ENCODE measurements at places on chromosomes 12 and 14.

DNA sequence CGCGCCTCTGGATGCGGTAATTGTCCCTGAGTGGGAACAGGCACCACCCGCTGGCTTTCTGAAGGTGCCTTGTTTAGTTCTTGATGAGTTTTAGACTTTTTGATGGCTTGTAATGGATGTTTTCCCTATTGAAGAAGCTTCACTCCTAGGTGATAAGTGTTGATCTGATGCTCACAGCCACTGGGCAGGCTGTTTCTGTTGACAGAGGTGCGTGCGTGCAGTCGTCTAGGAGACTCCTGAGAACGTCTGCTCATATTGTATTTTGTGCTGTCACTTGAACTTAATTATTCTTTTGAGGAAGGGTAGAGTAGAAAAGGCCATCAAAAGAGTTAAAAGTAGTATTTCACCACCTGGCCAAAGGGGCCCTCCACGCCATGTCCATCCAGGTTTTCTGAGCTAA is 70.5 kb downstream of the EP400 start:
- no peak for DNase-seq

DNA sequence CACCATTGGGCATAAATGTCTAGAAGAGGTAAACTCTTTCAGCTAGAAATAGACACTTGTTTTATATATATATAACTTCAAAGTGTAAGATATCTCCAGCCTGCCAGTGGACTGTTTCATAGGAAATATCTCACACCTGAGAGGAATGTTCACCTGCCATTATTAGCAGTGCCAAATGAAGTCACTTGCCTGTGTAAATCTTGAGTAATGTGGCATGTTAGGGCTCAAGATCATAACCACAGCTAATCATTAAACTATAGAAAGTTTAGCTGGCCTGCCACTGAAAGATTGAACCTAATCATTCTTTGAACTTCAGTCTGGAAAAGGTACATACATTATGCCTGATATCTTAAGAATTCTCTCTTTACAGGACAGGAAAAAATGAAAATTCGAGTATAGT is 25.5 kb upstream of the KCNJ8 start:
- no peak for DNase-seq

DNA sequence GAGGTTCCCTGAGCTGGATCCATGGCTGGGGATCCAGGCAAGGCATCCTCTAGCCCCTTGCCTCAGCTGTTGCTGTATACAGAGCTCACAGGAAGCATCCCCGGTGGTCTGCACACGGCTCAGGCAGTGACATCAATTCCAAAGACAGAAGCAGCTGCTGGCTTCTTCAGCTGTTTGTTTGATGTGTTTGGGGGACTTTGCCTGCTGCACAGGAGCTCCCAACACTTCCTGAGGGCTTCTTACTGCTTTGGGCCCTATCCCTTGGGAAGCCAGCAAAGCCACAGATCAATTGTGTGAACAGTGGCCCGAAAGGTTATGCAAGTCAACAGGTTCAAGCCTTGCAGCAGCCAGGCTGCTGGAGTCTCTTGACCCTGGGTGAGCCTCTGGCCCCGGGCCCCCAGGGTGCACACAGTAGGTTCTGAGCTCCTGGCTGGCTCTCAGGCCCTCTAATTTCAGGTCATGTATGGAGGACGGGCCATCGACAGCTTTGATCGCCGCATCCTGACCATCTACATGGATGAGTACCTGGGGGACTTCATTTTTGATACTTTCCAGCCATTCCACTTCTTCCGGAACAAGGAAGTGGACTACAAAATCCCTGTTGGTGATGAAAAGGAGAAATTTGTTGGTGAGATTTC is 42.6 kb downstream of the CCDC92 start:
- no peak for DNase-seq

- DNase-seq, result no peak
Measured at GRCh38 chr14:36580856-36581831, 1.3 kb downstream of the NKX2-8 start.

DNA sequence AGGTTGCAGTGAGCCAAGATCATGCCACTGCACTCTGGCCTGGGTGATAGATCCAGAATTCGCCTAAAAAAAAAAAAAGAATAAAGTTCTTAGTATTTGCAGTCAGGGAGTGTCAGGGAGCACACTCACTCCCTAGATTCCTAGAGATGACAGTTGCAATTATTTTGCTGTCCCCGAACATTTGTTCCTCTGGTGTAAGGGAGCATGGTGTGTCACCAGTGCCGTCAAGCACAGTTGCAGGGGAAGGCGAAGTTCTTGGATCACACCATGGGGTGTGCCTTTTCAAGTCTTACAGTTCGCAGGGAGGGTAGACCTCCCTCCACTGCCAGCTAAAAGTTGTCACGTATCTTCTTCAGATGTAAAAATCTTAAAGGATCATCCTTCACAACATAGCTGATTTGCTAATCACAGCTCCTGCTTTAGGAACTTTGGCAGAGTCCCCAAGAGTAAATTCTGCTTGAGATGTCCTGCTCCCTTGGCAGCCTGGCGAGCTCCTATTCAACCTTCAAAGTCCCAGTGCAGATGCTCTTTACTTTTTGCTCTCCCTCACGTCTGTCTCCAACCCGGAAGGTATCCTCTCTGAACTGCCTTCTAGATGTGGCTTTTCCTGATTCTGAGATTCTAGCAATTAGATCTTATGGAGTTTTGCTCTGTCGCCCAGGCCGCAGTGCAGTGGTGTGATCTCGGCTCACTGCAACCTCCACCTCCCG is 11.3 kb downstream of the ACACB start:
- no peak for DNase-seq

GRCh38 chr12:92571844-92572543 is 130.8 kb upstream of the PLEKHG7 start:
- no peak for DNase-seq

GRCh38 chr12:19630536-19630935 is 191.2 kb downstream of the AEBP2 start:
- DNase-seq, result no peak

- DNase-seq, result no peak
Measured at GRCh38 chr12:101745481-101745880, 6.2 kb upstream of the SYCP3 start.

- DNase-seq, result no peak
Measured at GRCh38 chr14:63972323-63972932, 119.6 kb downstream of the SYNE2 start.

DNA sequence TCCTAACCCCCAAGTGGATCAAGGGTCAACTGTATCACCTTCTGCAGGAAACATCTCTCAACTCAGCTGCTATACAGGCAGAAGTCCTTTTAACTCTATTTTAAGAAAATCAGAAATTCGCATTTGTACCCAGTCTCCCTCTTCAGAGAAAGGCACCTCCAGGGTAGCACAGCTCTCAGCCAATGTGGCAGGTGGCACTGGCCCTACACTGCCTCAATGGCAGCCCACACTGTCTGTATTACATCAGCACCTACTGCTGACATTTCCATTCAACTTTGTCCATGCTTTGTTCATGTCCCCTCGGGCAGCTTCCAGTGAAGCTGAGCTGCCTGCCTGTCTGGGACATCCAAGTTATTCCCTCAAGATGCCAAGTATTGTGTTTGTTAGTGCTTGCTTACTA is 8.8 kb downstream of the SPTSSA start:
- no peak for DNase-seq

DNA sequence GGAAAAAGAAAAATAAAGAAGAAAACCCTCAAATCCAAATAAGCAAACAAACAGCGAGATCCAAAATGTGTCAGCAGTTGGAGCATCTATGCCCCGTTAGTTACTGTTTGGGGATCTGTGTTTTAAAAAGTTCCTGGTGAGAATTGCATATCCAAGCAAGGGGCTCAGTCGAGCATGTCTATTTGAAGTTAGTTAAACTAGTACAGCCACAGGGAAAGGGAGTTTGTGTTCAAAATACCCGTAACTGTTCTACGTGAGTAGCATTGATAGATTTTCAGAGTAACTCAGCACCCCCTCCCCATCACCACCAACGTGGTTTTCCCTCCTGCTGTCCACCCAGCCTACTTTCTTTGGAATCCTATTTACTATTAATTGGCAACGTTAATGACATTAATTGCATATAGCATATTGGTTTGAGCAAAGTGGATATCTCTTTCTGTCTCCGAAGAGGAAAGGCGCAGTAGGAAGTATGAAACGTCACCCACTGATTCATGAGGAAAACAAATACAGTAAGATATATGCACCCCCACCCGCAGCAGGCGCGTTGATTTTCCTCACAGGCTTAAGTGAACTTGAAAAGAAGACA is 1.5 kb downstream of the NPAS3 start:
- peak; percentile 45 for DNase-seq

GRCh38 chr12:72989458-72989947 is 717.3 kb downstream of the TRHDE start:
- no peak for DNase-seq

DNA sequence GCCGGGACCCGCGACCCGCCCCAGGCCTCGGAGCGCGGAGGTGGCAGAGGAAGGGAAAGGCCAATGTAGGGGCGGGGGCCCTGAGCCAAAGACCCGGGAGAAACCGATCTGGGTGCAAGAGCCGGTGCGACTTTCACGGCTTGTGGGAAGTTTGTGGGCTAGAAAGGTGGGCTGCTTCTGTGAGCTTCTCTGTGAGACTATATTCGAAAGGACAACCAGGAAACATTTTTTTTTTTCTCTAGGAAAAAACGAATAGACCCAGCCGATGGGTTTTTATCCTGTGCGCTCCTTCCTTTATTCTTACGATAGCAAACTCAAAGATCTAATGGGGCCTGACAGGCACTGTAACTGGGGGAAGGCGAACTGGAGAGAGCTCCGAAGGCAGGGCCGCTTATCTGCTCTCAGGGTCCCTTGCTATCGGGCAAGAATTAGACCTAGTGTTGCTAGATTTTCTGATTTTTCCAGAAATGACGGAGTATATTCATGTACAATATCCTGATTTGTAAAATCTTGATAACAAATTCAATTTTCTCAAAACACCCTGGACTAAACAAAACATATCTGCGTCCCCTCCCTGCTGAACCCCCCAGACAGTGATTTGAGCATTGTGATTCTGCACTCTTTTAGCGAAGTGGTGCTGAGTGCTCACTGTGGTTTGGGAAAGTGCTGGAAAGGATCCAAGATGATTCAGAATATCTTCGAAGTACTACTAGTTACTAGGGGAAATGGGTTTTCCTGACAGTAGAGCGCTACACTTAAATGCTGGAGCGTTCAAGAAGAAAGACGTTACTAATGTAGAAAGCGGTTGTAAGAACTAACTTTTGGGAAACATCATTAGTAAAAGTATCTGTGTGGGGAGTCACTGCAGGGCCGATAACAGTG is 563 bp upstream of the STXBP6 start:
- peak; percentile 50 for DNase-seq

- no peak for DNase-seq
Measured at GRCh38 chr14:88271205-88271604, 51.9 kb downstream of the KCNK10 start.

- DNase-seq, result no peak
Measured at GRCh38 chr12:57474430-57474829, 5.2 kb downstream of the ARHGAP9 start.

GRCh38 chr12:7289743-7290142 is 14.1 kb upstream of the ACSM4 start:
- no peak for DNase-seq

DNA sequence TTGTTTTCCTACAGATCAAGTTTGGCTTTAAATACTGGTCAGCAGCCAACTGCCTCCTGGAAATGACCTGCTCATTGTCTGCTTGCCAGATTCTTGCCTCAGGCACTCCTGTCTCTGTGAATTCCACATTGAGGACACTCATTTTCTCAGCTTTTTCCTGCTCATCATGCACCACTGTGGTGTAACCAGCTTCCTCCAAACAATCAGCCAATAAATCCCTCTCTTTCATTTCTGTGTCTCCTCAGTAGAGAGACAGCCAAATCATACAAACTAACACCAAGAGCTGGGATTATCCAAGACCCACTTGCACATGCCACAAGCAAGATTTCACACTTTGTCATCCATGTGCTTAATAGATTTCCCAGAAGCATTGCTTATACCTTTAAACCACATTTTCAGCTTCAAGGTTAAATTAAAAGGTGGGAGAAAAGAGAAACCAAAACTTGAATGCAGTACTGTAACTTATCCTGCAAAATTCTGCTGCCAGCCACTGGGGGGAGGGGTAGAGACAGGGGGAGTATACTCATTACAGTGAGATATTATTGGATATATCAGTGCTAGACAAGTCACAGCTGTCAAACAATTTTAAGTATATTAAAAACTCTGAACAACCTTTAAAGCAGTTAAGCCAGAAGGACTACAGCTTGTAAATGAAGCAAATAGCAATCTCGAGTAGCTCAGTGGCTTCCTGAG is 105.0 kb downstream of the PPP2R5E start:
- DNase-seq, result peak; percentile 92

DNA sequence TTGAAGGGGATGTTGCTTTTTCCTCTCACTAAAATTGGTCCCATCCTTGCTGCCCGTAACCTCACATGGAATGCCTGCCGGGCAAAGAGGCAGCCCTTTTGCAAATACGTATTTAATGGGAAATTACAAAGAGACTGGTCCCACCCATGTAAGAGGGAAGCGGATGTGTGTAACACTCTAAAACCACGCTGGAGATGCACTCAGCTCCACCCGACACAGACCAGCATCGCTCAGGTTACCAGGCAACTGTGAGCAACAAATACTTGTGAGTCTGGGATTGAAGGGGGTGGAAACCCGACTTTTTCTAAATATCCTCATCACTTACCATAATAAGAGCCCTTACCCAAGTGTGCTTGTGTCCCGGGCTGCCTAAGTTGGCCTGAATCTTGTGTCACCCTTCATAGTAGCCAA is 47.7 kb downstream of the ELK3 start:
- no peak for DNase-seq

- no peak for DNase-seq
Measured at GRCh38 chr12:124856132-124856841, 7.4 kb downstream of the SCARB1 start.

GRCh38 chr14:79175671-79176070 is 1005.5 kb downstream of the NRXN3 start:
- DNase-seq, result no peak

DNA sequence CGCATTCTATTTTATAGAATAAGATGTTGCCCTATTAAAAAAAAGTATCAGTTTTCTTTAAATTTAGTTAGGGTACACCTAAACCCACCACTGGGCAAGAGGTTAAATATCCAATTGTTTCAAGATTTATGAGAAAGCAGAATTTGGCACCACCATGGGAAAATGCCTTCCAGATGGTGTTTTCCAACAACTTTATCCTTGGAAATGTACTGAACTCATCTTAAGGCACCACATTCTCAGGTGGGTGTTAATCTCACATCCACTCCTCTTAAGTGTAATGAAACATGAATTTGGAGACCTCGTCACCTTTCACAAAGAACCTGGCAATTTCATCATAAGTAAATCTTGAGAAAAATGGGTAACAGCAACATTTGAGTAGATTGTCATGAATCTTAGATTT is 13.1 kb downstream of the CBX5 start:
- DNase-seq, result no peak

DNA sequence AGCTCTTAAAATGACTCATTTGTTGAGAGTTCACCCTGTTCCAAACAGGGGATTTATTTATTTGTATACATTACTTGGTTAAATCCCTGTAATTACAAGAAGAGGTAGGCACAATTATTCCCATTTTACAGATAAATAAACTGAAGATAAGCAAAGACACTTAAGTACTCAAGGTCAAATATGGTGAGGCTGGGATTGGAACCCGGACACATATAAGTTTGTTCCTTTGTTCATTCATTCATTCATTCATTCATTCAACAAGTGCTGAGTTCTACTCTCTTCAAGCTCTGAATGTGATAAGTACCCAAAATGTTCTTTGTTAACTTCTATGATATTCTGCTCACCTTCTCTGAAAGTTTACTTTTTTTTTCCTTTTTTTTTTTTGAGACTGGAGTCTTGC is 2.4 kb upstream of the TRIM9 start:
- no peak for DNase-seq

GRCh38 chr12:92466391-92467305 is 236.1 kb upstream of the PLEKHG7 start:
- no peak for DNase-seq

- no peak for DNase-seq
Measured at GRCh38 chr12:84604551-84604950, 308.0 kb downstream of the SLC6A15 start.
